NCI-H1105 treated with DMSO at 0.1 percent for 48 hours (cell line): ENCODE measurements at places on chromosomes 4 and X.

- no peak for DNase-seq
These were observed 39.6 kb upstream of the CPLX1 start for GRCh38 chr4:865572-865971.

- no peak for DNase-seq
These were observed 92.2 kb upstream of the PGRMC2 start for GRCh38 chr4:128379860-128380259.

DNA sequence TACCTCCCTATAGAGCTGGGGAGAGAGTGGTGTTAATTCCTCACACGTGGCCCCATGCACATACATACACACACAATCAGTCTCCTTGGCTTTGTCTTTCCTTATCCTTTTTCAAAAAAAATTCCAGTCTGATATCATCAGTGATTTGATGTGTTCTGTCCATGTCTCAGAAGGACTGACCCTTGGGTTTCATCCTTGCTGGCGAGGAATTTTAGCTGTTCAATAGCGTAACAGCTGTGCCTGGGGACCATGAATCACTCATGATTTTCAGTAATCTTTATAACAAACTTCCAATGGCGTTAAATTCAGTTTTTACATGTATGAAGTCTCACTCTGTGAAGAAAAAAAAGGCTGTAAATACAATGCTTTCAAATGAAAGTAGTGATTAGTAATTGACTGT is 204.6 kb downstream of the RBMX2 start:
- no peak for DNase-seq

DNA sequence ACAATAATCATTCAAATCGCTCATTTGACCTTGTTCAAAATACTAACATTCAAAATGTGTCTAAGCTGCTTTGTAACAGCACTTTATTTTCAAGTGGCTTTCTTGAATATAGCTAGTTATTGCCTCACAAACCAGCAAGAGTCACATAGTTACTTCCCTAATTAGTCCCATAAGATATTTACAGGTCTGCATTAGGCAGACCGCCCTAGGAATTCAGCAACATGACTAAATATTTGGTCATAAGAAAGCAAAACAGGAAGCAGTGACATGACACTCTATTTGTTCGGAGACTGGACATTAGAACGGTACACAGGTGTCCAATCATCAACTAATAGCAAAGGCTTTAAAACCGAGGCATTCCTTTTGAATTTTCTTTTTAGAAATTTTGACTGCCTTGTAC is 262.0 kb downstream of the COL25A1 start:
- no peak for DNase-seq

GRCh38 chr4:55612341-55612740 is 20.3 kb upstream of the PDCL2 start:
- DNase-seq, result no peak

- no peak for DNase-seq
These were observed 203.1 kb upstream of the ATP6AP2 start for GRCh38 chrX:40377684-40378083.

- peak; percentile 39 for DNase-seq
These were observed 995 bp downstream of the SMARCA5 start for GRCh38 chr4:143514497-143514896.

DNA sequence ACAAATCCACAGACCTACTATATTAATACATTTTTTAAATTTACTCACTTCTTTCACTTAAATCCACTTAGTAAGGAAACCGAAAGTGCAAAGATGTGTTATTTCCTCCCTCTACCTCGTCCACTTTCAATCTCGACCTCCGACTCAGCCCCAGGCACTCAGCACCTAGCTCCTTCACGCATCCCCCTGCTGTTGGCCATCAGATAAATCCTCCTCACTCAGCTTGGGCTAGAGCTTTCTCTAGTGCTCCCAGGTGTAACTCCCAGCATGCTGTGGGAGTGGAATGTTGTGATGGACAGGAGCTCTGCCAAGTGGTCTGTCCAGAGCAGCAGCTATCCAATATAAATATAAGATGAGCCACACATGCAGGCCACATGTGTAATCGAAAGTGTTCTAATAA is 26.7 kb upstream of the TEC start:
- DNase-seq, result no peak

- no peak for DNase-seq
These were observed 61.9 kb downstream of the DCTD start for GRCh38 chr4:182855312-182855711.

- DNase-seq, result no peak
These were observed 30.9 kb upstream of the CDKN2AIP start for GRCh38 chr4:183413234-183414200.

GRCh38 chrX:140723121-140723715 is 13.7 kb downstream of the LINC00632 start:
- no peak for DNase-seq

DNA sequence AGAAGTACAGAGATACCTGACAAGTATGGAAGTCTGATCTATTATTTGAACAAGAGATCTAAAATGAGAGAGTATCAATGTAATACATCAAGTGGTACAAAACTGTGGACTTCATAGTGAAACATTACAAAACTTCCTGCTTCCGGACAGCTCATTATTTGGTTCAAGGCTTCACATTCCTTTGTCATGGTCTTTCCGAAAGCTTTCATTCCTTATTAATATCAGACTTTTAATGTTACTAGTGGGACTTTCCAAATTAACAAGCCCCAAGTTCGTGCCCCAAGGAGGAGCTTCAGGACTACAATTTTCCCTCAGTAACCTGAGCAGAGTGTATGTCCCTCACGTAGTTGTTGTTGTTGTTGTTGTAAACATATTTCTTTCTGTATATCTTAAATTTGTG is 1.2 kb downstream of the CHIC2 start:
- no peak for DNase-seq

- DNase-seq, result no peak
These were observed 253.8 kb downstream of the QDPR start for GRCh38 chr4:17258106-17258505.
